NCI-H2107 (cell line): ENCODE measurements at places on chromosomes 16 and 17.
A peak's percentile ranks its signal among the peaks of the same experiment; 100 is the strongest.

- peak; percentile 45 for DNase-seq
Measured at GRCh38 chr17:82384051-82384729, 12.6 kb downstream of the UTS2R start.

GRCh38 chr16:88697831-88698615, 8.2 kb downstream of the RNF166 start:
- DNase-seq: no peak

- DNase-seq: no peak
Measured at GRCh38 chr16:80056324-80056723, 455.8 kb upstream of the MAF start.

- DNase-seq: no peak
Measured at GRCh38 chr16:81779536-81780320, 637 bp downstream of the PLCG2 start.

DNA sequence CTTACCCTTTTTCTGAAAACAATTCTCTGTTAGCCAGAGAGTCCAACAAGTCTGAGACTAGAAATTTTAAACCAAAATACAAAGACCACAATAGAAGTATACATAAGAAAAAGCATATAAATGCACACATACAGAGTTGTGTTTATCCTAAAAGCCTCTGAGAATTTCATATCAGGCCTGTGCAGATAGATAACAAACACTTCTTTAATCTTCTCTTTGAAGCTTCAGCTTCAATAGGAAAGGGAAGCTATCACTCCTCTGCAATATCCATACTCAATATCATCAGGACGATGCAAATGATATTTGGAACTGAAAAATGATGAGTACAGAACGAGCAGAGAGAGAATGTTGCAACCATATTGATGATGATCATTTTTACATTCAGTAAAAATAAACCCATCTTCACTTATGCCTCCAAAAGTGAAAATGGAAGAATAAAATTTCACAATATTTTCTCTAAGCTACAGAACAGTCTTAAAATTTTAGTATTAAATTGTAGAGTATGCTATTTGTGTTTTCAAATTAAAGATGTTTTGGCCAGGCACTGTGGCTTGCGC, 61.6 kb downstream of the SKAP1 start:
- no peak for DNase-seq

DNA sequence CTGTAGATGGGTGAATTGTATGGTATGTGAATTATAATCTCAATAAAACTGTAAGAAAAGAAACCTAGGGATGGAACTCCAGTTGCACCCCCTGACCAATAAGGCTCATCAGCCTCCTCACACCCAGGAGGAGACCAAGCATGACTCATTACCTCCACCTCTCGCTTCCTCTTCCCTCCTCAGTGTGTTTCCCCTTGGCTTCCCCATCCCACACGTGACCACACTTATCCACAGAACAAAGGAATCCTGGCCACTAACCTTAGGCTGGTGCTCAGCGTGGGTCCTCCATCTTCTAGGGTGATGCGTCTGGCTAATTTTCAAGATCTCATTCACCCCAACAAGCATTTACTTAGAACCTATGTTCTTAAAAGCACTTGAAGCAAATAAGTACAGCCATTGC, 36.2 kb upstream of the MAP3K14 start:
- DNase-seq: no peak

- DNase-seq: no peak
Measured at GRCh38 chr17:48644910-48645557, 18.9 kb upstream of the HOXB9 start.

- no peak for DNase-seq
Measured at GRCh38 chr17:76278268-76278908, 13.2 kb downstream of the UBALD2 start.

DNA sequence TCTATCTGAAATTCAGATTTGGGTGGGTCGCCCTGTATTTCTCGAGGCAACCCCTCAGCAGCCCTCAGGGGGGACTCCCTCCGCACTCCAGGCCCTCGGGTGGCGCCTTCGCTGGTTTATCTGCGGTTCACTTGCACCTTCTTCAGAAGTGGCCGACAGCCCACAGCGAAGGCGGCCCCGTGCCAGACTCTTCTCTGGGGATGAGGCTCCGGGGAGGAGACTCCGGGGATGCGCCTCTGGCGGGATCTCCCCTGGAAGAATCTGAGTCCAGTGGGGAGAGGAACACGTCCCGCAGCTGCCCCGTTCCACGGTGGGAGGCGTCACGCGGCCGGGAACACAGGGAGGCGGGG, 63.9 kb upstream of the DNAJA2 start:
- no peak for DNase-seq

GRCh38 chr17:72359811-72360210, 239.0 kb downstream of the SOX9 start:
- no peak for DNase-seq

DNA sequence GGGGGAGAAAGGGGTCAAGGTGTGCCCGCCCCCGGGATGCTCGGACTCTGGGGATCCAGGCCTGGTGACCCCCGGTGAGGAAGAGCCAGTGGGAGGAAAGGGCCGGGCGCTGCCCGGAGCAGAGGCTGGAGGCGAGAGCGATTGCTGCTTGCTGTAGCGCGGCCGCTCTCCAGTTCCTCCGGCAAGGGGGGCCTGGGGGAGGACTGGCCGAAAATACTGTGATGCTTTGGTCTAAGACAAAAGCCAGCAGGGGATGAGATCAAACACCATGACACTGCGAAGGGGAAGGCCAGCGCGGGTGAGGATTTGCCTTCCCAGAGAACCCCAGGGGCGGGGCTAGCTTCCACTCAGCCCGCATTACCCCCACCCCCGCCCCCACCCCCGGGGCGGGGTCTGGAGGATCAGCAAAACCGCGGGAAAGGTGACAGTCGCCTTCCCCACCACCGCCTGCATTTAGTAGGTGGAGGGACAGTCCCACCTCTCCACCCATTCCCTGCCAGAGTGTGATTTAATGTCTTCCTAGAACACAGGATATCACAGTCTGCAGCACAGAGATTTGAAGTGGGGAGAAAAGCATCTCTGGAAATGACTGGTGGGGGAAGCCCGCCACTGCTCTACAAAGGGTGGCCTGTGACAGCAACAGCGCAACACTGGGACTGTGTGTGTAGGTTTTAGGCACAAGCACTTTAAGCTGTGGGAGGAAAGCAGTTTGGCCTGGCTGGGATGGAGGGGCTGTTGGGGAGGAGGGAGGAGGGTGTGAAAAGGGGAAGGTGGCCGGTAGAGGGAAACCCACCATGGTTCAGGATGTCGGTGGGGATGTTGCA, 25.7 kb downstream of the MRC2 start:
- peak; percentile 59 for DNase-seq

DNA sequence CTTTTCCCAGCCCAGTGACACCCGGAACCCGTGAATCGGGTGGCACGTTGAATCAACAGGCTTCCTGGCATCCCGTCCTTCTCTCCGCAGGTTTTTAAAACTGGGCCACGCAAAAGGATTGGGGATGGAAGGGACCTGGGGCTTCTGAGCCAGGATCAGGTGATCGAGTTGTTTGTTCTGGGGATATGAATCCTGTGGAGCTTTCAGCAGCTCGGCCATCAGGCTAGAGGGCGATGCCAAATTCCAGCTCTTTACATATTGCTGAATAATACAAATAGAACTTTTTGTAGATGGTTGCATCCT, 473 bp downstream of the SUPT6H start:
- no peak for DNase-seq

GRCh38 chr16:7547736-7548135, 215.1 kb downstream of the RBFOX1 start:
- no peak for DNase-seq

- DNase-seq: no peak
Measured at GRCh38 chr17:77736721-77737120, 221.8 kb upstream of the TNRC6C start.

DNA sequence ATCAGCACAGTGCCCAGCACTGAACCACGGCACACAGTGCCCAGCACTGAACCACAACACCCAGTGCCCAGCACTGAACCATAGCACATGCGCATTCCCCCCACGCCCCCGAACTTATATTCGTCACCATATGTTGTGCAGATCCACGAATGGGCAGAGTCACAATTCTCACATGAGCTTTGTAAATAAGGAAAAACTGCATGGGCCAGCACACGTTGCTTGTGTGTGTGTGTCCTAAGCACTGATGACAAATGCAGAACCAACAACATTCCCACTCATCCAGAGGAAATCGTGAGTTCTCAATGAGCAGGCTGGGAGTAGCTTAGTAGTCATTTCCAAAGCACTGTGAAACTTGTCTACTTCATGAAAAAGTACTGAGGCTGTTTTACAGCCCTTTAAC, 70.0 kb downstream of the ADCY9 start:
- DNase-seq: no peak
